ENCODE measurements at places on chromosomes 2 and 18.

- DNase-seq, result no peak
These were observed 133.0 kb downstream of the CELF4 start for GRCh38 chr18:37432436-37433195.

DNA sequence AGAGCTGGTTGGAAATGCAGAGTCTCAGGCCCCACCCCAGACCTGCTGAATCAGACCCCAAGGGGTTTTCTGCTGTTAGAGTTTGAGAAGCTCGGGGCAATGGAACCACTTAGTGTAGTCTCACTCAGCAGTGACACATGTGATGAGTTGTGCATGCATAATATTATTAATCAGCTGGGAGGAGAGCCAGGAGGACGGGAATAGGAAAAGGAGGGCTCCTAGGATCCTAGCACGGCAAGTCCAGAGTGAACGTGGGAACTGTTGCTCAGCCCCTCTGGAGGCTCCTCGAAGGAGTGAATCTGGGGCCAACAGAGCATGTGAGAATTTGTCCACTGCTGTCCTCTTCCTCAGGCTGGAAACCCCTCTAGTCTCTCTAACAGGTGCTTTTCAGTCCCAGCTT is 87.1 kb downstream of the HS1BP3 start:
- DNase-seq, result no peak

DNA sequence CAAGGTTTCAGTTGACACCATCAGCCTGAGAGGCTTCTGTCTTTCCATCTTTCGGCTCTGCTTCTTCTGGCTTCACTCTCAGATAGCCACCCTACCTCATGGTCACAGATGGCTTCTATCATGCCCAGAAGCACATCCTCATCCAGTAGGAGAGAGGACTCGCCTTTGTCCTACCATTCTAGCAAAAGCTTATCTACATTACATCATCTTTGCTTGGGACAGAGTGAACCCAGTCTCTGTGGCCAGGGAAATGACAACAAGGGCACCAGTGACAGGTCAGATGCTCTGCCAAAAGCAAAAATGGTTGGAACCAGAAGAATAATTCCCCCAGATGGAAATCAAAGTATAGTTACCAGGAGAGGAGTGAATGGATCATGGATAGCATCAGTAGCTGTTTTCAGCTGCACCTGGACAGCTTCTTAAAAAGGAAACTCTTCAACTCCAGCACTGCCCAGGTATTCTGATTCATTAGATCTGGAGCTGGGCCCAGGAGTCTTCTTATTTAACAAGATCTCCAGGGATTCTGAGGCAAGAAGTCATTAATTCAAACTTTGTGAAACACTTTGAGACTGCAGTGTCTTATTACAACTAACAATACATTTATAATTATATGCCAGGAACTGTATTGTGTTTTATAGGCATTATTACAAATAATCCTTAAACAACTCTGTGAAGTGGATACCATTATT is 257.7 kb upstream of the UBE2E3 start:
- DNase-seq, result no peak

DNA sequence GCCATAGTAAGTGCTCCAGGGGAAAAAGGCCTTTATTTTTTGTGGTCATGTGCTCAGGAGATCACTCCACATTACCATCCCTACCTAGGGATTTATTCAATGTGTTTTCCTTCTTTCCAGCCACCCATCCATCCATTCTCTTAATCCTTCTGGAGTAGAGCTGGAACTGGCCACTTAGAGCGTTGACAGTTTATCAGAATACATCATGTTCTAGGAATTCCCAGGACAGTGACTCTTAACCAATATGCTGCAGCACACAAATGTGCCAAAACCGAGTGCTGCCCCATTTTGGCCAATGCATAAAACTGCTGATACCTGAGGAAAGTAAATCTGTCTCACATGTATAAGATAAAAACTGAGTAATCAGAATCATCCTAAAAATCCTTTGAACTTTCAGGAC is 63.7 kb downstream of the FARSB start:
- DNase-seq, result no peak

- DNase-seq, result no peak
These were observed 948.5 kb downstream of the SLC4A3 start for GRCh38 chr2:220575963-220576362.

DNA sequence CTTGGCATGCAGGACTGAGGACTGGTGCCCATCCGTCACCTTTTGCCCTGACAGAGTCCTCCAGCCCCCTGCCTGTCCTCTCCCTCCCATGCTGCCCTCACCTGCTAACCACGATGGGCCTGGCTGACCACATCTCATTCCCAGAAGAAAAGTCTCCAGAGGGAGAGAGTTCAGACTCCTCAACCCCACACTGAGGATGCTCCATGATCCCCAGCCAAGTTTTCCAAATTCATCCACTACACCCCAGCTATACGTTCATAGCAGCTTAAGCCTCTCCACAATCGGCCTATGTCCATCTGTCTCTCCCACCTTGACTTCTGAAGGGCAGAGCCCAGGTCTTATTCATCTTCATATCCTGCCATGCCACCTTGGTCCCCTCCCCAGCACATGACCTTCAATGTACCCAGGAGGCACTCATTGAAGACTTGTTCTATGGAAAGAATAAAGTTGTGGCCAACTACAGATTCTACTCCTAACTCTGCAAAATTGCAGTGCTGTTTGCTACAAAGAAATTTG is 115.6 kb upstream of the ID2 start:
- no peak for DNase-seq

DNA sequence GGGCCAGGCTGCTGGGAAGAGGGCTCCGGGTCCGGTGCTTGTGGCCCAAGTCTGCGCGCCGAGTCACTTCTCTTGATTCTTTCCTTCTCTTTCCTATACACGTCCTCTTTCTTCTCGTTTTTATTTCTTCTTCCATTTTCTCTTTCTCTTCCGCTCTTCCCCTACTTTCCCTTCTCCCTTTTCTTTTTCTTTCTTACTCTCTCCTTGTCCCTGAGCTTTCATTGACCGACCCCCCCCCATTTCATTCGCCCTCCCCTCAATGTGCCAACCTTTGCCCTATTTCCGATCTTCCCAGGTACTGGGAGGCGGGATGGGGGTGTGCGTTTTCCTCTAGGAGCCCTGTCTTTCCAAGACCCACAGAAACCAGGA is 1.8 kb downstream of the ONECUT2 start:
- DNase-seq, result no peak

DNA sequence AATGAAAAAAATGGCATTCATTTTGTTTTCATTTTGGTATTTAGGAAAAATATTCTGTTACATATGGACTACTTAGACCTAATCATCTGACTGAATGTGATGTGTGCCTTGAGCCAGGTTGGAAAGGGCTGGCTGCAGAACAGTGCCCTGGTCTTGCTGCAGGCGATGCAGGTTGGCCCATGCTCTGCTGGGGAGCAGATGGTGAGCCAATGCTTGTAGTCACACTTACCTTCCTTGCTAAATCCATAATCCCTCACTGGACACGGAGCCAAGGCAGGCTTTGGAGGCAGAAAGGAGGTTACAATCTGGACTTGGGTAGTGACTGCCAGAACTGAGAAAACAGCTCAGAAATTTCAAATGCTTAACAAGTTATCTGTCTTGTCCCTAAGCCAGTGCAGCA is 228.7 kb downstream of the ARHGAP15 start:
- DNase-seq, result no peak

DNA sequence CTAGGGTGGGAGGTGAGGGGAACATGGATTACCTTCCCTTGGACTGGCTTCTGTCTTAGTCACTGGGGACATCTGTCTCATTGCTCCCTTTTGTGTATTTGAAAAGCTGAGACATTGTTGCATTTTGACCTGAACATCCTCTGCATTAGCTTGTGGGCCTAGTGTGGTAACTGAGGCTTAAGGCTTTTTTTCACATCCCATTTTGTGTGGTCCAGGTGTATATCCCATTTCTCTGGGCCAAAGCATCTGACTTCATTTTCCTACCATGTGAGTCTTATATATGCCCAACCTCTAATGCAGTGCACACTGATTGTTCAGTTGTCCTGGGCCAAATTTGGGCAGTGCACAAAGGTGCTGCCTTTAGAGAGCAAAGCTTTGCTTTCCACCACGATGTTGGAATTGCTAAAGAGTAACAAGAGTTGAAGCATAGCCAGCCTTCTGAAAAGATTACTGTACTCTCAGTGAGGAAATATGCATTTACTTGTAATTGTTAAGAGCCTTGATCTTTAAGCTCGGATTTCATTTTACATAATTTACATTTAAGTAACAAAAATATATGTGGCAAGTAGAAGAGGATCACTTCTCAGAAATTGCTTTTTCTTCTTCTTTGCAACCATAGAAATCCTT is 13.3 kb downstream of the PRKCE start:
- DNase-seq, result no peak

GRCh38 chr18:57432751-57433400 is 2.3 kb upstream of the ONECUT2 start:
- DNase-seq, result no peak

- no peak for DNase-seq
These were observed 528.8 kb downstream of the CMPK2 start for GRCh38 chr2:6336752-6337471.

All from CD4-positive, alpha-beta T cell treated with Interleukin-6 for 4 hours (primary cell).